Thyroid gland (tissue), 4 donors: ENCODE measurements at places on chromosomes 4 and X. TPM values are rescaled to one million over a fixed set of nuclear protein-coding genes. Genes with fewer than 3 reads are reported as not detected.

Gene GUCY2F
- total RNA-seq, result not detected

Gene GRID2
- total RNA-seq, result 0.33 TPM

DNA sequence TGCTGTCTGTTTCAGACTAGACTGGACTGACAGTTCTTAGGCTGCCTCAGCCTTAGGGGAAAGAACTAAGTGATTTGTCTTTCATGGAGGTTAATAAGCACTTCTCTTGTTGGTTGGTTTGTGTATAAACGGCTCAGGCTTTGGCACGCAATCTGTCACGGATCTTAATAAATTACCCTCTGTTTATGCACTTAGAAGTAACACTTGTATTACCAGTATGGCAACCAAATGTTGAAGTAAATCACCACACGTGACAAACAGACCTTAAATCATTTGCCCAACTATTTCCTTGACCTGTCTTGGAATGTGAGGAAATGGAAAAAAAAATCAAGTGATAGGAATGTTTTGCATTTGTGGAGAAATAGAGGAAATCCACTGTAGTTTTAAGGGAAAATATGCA, 69.9 kb downstream of the TEX13A start:
- no peak overlapping the region for H3K4me3 ChIP-seq
- H3K27ac ChIP-seq, result no peak overlapping the region
- no peaks in the 10 kb centered on the region for H3K27me3 ChIP-seq
- no peaks in the 10 kb centered on the region for H3K36me3 ChIP-seq

- H3K36me3 ChIP-seq, result no peaks in the 10 kb centered on the region
- DNase-seq, result no peak
- no peak overlapping the region for H3K4me3 ChIP-seq
Measured at GRCh38 chr4:140720387-140721304, 35.5 kb downstream of the TBC1D9 start.

Gene RBMXL3
- total RNA-seq, result not detected
